ENCODE measurements at places on chromosomes 11 and 22.

DNA sequence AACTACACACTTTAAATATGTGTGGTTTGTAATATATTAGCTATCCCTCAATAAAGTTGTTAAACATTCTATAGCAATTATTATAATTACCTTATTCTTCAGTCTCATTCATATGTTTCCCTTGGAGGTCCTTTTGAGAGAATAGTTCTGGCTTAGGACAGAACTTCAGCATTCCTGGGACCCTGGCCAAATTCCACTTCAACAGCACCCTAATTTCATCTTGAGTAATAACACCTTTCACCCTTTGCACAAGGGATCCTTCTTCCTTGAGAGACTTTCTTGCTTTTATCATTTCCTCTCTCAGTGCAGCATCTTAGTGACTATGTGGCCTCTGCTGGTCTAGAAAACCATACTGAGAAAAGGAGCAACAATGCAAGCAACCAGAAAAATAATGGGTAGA is 255.9 kb downstream of the C11orf87 start:
- DNase-seq: no peak

- DNase-seq: no peak
These were observed 333.0 kb downstream of the DDX10 start for GRCh38 chr11:108997826-108998225.

DNA sequence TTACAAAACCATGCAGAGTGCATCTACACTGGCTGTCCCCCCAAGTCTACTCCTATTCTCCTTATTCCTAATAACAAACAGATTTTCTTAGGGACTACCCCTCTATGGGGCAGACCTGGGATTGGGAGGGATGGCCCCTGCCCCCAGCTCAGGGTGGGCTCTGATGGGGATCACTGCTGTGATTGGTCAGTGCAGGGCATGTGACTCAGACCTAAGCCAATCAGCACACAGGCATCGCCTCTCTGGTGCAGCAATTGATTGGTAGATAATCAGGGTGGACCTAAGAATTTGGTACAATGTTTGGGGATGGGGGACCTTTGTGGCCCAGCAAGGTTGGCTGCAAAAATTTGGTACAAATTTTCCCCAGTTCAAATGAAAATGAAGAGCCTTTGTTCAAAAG is 57.2 kb upstream of the SHANK2 start:
- no peak for DNase-seq

- DNase-seq: no peak
These were observed 17.5 kb downstream of the CDC45 start for GRCh38 chr22:19497245-19497644.

DNA sequence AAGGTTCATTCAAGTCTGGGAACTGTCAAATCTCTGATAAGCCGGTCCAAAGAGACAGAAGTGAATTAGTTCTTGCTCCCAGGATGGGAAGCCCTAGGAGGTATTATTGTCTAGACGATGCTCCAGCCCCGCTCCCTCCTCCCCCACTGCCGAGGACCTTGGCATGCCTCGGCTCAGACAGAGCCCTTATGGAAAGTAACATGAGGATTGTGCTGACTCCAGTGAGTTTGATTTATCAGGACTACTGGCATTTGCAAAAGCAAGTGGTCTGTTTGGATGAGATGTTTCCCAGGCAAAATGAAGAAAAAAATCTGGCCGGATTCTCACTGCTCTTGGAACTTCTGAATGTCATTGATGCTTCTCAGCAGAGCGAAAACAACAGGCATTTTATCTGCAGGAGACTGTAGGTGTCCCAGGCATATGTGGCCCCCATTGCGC is 341.0 kb downstream of the ETS1 start:
- no peak for DNase-seq

DNA sequence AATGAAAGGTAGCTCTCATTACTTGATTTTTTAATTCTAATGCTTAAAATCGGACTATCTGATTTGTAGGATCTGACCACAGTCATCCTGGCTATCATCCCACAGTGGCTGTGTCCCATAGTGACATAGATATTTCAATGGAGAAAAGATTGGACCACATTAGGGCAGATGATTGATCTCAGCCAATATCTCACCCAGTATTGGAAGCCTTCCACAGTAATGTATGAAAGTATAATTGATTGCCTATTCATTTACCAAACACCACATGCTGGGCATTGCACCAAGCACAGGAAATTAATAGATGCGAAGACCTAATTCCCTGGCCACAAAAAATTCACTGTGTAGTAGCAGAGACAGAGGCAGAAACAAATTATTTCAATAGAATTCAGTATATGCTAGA is 37.6 kb downstream of the FZD4 start:
- no peak for DNase-seq

DNA sequence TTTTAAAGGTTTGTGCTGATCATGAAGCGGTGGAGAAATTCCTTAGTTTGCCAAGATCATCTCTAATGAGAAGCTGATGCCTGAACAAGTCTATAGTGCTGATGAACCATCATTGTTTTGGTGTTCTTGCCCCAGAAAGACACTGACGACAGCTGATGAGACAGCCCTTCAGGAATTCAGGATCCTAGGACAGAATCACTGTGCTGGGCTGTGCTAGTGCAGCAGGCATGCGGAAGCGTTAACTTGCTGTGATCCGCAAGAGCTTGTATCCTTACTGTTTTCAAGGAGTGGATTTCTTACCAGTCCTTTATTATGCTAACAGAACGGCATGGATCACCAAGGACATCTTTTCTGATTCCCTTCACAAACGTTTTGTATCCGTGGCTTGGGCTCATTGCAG is 104.1 kb downstream of the TBC1D22A start:
- DNase-seq: no peak

DNA sequence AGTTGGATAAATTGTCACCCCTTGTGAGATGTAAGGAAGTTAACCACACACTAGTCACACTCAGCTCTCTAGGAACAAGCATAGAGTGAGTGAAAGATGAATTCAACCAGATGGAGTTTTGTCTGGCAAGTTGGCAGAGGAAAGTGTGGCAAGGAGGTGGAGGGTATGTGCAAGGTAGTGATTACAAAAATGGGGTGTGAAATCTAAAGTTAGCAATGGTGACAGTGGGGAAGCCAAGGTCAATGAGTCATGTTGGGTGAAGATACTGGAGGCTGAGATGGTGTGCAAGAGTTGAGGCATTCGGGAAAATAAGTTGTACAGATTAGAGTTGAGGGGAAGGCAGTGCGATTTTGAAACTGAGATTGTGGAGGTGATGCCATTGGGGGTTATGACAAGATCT is 33.7 kb downstream of the MRGPRX2 start:
- no peak for DNase-seq

GRCh38 chr11:83611600-83611999 is 325.4 kb upstream of the CCDC90B start:
- no peak for DNase-seq

- DNase-seq: no peak
These were observed 96.4 kb upstream of the PARVA start for GRCh38 chr11:12280838-12281565.

DNA sequence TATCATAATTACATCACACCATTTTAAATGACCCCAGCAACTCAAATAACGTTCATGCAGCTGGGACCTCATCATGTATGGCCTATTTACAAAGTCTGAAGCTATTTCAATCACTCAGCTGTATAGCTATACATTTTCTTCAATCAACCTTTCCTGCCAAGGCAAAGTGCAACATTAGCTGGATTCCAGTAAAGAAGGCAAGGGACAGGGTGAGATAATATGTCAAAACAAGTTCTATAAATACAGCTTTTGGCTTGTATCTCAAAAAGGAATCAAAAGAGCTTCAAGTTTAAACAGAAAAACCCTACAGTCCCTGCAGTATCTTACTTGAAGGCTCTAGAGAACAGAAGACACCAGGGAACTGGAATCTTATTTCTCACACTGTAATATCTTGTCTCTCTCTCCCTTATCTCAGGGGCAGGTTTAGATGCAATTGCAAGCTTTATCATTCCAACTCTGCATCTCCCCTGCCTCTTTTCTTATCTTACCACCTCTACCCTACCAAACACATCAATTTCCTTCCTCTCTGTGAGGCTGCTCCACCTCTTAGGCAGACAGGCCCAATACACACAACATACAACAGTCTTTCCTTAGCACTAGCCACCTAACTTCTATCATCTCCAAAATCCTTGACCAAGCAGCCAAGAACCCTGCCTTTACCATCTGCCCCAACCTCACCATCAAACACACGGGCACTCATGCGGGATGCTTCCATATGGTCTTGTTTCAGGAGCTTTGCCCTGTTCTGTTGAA is 34.5 kb downstream of the CELF1 start:
- DNase-seq: no peak

- no peak for DNase-seq
These were observed 73.3 kb upstream of the FAR1 start for GRCh38 chr11:13595166-13595565.

DNA sequence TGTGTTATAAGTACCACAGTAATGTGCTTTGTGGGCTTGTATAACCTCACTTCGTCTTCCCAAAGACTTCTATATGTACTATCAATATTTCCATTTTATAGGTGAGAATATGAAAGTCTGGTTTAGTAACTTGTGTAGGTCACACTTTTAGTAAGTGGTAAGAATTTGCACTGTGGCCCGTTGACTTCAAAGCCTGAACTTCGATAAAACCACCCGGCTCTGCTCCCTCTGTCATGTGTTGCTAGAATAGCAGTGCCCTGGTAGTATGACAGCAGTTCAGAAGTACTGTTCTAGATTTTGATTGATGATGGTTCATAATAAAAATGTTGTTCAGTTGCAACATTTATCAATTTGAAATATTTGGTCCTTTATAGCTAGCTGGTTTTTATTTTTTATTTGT is 110.2 kb upstream of the SORL1-AS1 start:
- DNase-seq: no peak

- no peak for DNase-seq
These were observed 14.3 kb downstream of the MYO7A start for GRCh38 chr11:77142091-77142975.

DNA sequence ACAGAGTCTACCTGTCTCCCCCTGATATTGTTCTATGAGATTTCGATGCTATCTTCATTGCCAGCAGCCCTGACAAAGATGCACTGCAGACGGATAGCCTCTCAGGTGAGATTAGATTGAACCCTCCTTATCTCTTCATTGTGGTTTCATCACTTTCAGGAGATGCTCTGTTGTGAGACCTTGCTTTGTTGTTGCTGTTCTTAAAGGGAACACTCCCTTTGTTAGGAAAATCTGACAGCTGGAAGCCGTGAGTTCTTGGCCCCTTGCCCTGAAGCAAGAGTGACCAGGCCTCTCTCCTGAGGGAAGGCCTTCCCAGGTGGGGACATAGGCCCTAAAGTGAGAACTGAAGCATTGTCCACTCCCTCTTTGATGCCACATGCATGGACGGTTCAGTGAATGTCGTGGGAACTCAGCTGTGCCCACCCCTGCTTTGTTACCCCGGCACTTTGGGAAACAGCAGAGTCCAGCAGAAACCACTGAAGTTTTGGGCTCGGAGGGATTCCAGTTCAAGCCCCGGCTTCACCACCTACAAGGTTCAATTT is 976.1 kb downstream of the TBC1D22A start:
- no peak for DNase-seq

DNA sequence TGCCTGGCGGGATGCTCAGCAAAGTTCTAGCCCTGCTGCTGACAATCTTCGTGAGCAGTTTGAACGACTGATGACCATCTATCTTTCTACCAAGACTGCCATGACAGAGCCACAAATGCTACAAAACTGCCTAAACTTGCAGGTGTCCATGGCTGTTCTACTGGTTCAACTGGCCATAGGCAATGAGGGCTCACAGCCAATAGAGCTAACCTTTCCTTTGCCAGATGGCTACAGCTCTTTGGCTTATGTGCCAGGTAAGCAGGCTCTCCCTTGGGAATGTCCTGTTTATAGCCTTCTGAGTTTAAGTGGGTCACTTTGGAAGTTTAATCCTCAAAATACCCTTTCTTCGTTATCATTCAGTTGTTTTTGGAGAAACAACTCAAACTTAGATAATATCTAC is 20.1 kb downstream of the UBE4A start:
- DNase-seq: no peak

- DNase-seq: no peak
These were observed 66.2 kb upstream of the GAL start for GRCh38 chr11:68617925-68618809.

DNA sequence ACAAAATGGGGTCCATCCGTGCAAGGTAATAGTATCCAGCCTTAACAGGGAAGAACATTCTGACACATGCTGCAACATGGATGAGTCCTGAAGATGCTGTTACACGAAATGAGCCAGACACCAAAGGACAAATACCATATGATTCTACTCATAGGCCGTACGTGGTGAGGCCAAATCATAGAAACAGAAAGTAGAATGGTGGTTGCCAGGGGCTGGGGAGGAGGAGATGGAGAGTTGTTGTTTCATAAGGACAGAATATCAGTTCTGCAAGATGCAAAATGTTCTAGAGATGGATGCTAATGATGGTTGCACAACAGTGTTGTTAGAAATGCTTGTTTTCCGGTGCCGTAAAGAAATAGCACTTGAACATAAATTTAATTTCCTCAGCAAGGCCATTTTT is 2.6 kb downstream of the TBX10 start:
- DNase-seq: no peak

DNA sequence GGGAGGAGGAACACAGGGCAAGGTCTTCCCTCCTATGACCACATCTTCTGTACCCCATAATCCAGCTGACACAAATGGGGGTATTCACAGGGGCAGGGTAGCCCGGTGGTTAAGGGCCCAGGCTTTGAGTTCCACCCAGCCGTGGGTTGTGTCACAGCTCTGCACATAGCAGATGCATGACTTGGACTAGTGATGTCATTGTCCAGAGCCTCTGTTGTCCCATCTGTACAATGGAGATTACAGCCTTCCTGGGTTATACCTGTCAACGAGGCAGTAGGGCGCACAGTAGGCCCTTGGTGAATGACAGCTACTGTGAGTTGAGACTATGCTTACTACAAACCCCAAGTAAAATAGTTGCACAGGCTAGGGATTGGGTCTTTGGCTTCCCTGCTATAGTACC is 99.3 kb upstream of the CRYBB3 start:
- no peak for DNase-seq

DNA sequence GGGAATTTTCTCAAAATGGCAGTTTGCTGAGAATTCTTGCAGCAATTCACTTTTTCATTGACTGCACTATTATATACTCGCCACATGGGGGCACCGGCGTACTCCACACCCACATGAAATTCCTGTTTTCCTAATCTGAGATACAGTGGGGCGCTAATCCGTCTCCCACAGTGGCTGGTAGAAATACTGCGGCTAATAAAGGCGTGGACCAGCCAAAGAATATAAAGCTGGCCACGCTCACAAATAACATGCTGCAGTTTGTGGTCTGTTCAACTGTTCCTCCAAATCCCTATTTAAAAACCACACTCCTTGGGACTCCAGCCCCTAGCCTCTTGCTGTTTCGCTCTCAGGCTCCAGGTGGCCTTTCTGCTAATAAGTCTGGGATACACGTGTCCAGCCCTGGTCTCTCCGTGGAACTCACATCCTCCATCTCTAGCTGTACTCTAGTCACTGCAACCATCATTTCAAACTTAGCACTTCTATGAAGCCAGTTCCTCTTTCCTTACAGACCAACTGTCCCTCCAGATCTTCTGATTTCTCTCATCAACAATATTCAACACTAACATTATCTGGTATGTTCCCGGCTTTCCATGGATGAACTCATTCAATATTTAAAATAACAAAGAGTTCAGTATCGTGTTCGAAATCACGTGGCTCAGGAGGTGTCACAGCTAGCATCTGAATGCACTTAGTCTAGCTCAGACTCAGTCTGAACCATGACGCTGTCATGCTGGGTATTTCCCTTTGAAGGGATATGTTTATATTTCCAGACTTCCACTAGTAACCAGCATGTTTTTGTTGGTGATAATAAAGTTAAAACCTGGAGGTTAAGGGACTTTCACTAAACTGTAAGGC is 22.0 kb downstream of the TBRG1 start:
- DNase-seq: peak; percentile 50

GRCh38 chr22:43133401-43133800 is 9.8 kb downstream of the MCAT start:
- no peak for DNase-seq

All from HCT116 (cell line).